ENCODE measurements at places on chromosomes 6 and 20. TPM values are rescaled to one million over a fixed set of nuclear protein-coding genes. Genes with fewer than 3 reads are reported as not detected.

The LY6G5C gene
- total RNA-seq = 0.68 TPM

The RBM39 gene
- 281 TPM for total RNA-seq

DNA sequence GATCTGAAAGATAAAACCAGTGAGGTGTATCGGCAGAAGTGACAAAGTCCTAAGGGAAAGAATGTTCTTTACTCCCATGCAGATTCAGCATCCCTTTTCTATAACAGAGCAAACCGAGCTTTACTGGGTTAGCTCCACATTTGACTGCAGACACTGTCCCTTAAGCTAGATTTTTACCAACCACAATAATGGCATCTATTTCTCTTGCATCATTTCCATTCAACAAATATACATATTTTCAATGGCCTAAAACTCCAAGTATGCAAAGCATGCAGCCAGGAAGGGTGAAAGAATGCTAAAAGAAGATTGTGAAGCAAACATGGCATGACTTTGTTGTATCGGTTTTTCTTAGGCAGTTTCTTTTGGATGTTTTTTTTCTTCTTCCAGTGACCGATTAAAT lies 255.4 kb downstream of the OGFRL1 start:
- no peak for DNase-seq

GRCh38 chr6:52376763-52377162 lies 14.8 kb downstream of the PAQR8 start:
- DNase-seq = no peak

GRCh38 chr6:158835616-158836221 lies 16.6 kb upstream of the EZR start:
- peak; percentile 64 for DNase-seq

DNA sequence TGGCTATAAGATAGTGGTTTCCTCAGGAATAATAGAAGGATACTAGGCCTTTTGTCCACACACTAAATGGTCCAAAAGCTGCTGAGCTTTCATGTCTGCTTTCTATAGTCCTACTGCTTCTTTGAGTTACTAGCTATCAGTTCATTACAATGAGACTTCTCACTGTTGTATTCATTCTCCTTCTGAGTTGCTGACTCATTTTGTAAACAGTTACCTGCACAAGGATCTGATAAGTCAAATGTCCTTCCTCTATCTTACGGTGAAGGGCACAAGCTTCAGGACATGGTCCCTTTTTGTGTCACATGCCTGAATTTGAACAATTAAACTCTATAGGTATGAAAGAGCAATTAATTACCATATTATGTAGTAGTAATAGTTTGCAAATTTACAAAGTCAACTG lies 90.5 kb downstream of the MAN1A1 start:
- no peak for DNase-seq
